ENCODE measurements at places on chromosomes 3 and 15.

DNA sequence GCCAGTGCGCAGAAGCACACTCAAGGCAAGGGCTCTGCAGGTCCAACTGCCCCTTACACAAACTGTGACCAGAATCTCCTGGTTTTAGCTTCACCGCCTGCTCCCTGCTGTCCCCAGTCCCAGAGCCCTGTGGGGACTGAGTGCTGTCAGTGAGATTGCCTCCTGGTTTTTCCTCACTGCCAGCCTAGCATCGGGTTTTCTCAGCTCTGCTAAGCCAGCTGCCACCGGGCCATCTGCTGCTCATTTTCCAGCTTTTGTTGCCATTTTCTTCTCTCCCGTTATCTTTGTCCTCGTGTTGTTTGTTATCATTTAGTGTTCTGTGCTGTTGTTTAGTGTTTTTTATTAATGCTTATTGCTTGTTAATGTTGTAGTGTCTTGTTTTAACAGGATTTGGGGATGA lies 79.5 kb upstream of the BLM start:
- DNase-seq = no peak

DNA sequence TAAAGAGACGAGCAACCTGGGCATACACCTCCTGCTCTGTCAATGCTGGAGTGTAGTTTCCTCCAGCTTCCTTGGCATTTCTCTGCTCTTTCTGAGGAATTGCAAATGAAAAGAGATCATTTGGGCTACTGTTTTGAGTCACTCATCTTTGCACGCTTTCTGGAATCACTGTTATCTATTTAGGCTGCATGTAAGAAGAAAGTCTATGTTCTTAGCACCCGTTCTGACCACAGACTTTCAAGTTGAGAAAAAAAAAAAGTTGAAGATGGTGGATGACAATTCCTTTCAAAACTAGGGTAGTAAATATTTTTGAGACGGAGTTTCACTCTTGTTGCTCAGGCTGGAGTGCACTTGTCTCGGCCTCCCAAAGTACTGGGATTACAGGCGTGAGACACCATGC lies 41.3 kb downstream of the SIN3A start:
- no peak for DNase-seq

DNA sequence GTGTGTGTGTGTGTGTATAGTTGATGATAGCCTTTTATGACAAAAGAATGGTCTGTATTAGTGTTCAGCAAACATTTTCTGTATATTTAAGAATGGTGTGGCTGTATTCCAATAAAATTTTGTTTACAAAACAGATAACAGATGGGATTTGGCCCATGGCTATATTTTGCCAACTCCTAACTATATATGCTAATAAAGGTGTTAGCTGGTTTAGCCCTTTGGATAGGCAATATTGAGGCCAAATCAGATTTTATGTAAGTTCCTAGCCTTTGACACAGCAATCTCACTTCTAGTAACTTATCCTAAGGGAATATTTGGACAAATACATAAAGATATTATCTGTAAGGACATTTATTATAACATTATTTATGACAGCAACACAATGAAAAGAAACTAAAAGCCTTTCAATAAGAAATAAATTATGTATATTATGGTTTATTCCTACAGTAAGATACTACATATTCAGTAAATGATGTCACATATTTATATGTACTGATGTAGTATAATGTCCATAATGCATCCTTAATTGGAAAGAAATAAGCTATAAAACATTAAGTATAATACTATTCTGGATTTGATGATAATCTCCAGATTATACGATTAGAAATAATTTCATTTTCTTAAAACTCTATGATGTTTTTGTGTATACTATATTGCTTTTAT lies 264.0 kb downstream of the RBMS3 start:
- no peak for DNase-seq

- DNase-seq = no peak
Measured at GRCh38 chr15:80265021-80265420, 13.0 kb upstream of the CTXND1 start.
